Central memory CD8-positive, alpha-beta T cell (primary cell): ENCODE measurements at places on chromosomes 2 and 18.

DNA sequence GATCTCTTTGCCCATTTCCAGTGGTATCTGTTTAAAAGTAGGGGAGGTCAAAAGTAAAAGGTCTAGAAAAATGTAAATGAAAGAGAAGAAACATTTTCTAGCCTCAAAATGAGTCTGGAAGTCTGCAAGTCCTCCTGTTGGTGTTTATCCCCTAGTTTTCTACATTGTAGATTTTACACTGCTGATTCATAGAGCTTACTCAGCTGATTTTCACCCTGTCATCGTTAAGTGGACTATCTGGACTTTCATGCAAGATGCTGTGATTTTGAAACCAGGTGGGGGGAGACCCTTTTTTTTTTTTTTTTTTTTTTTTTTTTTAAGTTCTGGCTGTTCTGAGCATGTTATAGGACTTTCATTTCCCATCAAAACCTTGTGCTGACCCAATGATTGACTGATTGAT is 10.3 kb downstream of the HOXD3 start:
- no peak for DNase-seq

DNA sequence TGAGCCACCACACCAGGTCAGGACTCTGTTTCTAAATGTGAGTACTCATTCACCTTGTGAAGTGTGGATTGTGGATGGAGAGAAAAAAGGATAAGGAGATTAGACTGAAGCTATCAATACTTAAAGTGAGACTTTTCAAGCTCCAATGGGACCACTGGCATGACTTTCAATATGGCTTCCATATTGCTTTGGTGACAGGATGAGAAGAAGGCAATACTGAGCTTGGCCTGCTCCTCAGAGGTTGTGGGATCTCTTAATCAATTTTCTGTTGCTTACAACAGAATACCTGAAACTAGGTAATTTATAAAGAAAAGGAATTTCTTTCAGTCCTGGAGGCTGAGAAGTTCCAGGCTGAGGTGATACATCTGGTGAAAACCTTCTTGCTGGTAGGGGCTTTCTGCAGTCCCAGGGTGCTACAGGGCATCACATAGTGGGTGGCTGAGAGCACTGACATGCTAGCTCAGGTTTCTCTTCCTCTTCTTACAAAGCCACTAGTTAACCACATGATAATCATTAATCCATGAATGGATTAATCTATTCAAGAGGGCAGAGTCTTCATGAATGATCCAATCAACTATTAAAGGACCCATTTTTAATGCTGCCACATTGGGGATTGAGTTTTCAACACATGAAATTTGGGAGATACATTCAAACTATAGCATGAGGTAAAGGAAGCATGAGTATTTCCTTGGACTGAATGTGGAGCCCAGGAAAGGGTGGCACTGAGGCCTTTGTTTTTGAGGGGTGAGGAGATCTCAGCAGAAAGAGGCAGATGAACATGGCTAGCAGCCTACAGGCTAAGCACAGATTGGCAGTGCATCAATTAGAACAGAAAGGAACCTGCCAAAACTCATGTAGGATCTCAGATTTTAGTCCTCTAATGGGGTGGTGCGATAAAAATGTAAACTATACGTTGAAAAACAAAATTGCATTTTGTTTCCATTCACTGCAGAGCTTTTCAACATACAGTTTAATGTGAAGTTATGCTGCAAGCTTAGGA is 274.5 kb downstream of the PIK3C3 start:
- no peak for DNase-seq

GRCh38 chr18:33282142-33282541 is 158.4 kb downstream of the CCDC178 start:
- DNase-seq = no peak

GRCh38 chr2:74499940-74500577 is 656 bp upstream of the LBX2 start:
- no peak for DNase-seq

DNA sequence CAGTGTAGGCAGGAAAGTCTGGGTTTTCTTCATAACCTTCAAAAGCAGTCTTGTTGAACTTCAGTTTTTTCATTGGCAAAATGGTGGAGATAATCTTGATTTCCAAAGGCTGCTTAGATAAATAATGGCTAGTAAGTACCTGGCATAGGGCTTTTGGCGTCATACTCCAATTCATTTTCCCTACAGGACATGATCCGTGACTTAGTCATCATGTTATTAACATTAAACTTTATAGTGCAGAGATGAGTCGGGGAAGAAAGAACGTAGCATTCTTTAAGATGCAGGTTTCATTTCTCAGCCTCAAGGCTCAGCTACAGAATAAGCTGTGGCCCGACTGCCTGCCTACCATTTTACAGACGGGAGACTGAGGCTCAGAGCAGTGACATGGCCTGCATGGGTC is 64.0 kb downstream of the RALBP1 start:
- no peak for DNase-seq

GRCh38 chr2:127197475-127198385 is 22.4 kb downstream of the CYP27C1 start:
- DNase-seq = peak; percentile 30

- no peak for DNase-seq
Measured at GRCh38 chr2:128233790-128234395, 84.8 kb downstream of the HS6ST1 start.

DNA sequence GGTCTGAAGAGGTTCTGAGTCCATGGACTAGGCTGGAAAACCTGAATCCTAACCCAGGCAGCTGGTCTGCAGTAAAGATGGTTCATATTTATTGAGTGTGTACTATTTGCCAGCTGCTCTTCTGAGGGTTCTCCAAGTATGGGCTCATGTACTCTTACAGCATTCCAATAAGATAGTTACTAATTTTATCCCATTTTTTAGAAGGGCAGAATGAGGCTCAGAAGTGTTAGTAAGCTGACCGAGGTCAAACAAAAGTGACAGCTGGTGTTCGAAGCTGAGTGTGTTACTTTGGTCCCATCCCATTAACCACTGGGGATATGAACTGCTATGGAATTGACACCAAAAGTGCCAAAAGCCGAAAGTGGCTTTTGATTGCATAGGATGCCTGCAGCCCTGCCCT is 76.9 kb downstream of the CABLES1 start:
- no peak for DNase-seq

- no peak for DNase-seq
Measured at GRCh38 chr18:59303656-59304195, 14.7 kb downstream of the CPLX4 start.

GRCh38 chr2:170022692-170023091 is 155.3 kb upstream of the MYO3B start:
- no peak for DNase-seq

GRCh38 chr2:72673279-72673678 is 152.6 kb downstream of the EXOC6B start:
- no peak for DNase-seq

GRCh38 chr2:136248242-136248641 is 130.3 kb upstream of the CXCR4 start:
- no peak for DNase-seq

DNA sequence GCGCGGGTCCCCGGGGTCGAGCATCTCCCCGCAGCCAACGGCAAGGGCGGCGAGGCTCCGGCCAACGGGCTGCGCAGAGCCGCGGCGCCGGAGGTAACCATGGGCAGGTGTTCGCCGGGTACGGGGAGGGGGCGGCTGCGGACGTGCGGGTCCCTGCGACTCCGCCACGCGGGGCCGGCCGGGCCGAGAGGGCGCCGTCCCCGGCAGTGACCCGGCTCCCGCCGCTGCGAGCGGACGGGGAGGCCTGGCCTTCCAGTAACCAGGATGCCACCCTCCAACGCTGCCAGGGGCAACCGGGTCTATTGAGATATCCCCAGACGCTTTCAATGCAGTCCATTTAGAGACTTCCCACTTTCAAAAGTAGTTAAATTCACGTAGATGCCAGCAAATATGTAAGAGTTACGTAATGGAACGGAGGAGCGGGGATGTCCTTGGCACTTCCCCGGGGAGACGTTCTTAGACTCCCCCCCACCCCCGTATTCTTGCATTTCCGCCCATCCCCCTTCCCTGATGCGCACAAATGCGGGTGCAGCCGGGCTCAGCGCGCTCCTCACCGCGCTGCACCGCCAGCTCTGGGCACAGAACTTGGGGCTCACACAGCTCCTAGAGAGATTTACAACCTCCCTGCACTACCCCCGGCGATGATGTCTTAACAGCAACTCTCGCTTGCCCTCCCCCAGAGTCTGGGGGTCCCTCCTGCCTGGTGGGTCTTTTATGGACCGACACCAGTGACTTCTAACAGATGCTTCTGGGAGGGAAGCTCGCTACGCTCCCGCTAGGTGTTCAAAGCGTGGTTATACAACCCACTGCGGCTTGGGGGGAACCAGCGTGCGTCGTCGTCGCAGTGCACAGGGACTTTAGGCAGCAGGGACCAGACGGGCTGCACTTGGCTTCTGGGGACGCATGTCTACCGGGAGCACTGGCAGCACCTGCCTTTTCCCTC is 657 bp downstream of the SGPP2 start:
- DNase-seq = no peak

- no peak for DNase-seq
Measured at GRCh38 chr2:19540739-19541525, 182.5 kb upstream of the OSR1 start.

GRCh38 chr18:25518716-25519053 is 166.7 kb upstream of the ZNF521 start:
- no peak for DNase-seq

DNA sequence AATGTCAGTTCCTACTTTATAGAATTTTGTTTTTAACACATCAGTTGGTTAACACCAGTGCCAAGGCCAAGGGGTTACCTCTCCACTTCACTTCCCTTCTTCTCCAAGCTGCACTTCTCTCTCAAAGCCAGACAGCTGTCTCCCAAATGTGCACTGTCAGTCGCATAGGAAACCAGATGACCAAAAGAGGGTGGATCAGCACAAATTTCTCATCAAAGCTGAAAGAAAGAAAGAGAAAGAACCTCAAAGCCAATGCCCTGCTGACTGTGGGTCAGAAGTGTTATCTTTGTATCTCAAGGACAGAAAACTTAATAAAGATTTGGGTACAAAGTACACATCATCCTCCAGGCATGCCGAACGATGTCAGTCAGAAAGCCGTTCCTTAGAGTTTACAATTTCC is 32.2 kb downstream of the SPATS2L start:
- no peak for DNase-seq

DNA sequence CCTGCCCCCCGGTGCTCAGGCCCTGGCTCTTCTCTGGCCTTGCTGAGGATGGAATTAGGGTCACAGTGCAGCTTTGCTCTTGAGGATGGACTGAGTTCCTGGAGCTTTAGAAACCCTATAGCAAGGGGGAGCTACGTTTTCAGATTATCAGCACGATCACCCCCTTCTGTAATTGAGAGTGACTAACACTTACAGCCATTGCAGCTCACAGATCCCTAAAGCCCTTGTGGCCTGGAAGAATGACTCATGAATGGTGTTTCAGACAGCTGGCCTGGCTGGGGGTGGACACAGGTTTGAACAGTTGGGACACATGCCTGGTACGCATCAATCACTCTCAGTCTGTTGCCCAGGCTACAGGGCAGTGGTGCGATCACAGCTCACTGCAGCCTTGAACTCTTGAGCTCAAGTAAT is 79.7 kb upstream of the IGFBP5 start:
- no peak for DNase-seq

DNA sequence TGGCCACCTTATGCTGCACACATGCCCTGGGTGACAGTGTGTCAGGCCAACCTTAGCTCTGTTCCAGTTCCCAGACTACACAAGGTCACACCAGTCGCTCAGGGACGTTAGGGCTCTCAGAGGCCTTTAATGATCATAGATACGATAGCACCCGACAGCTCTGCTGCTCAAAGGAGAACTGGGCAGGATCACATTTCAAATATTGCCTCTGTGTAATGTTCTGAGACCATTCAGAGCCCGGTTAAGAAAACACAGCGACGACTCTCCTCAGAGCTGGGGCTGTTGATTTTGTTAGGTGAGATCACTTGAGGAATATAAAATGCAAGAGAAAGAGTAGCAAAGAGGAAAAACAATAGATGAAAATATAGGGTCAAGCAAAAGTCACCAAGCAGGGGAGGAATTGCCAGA is 166.6 kb upstream of the TANK start:
- no peak for DNase-seq

GRCh38 chr18:74834424-74835309 is 237.0 kb downstream of the ZNF407 start:
- no peak for DNase-seq

- DNase-seq = no peak
Measured at GRCh38 chr18:41828137-41828536, 126.9 kb upstream of the PIK3C3 start.

DNA sequence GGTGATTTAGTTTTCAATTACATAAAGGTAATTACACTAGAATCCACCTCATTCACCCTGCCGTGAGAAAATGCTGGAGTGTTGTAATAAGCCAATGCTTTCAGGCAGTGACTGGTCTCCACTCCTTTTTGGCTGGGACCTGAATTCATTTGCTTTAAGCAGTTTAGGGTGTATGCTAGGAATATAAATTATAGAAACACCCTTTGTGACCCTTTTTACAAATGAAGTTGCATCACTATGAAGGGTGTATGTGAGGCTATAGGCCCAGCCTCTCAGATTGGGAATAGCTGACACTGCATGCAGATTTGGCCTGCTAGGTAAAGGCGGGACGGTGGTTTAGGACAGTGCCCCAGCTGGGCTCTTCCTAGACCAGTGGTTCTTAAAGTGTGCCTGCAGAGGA is 50.8 kb upstream of the NFE2L2 start:
- DNase-seq = no peak

GRCh38 chr18:75131381-75132000 is 77.4 kb downstream of the PTGR3 start:
- no peak for DNase-seq

- no peak for DNase-seq
Measured at GRCh38 chr2:105757433-105757832, 12.7 kb downstream of the NCK2 start.

DNA sequence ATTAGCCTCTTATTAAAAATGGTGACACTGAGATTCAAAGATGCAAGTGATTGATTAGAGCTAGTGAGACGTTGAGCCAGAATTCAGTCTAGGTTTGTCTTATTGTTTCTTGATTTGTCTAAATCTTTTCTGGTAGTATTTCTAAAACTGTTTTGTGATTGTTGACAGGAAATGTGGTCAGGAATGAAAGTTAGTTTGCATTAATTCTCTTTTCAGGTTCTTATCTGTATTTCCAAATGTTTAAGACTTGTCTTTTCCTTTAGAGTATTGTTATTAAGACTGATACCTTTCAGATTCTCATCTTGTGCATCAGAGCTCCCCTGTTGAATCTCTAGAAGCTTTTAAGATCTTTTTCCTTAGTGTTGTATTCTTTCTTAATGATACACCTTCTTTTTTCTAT is 89.3 kb downstream of the MBD5 start:
- DNase-seq = no peak

- DNase-seq = no peak
Measured at GRCh38 chr2:121532347-121532766, 1.7 kb downstream of the RNU4ATAC start.

- no peak for DNase-seq
Measured at GRCh38 chr18:32549248-32550110, 78.8 kb upstream of the GAREM1 start.

GRCh38 chr18:3874125-3874524 is 424.2 kb downstream of the TGIF1 start:
- DNase-seq = no peak

GRCh38 chr2:19942199-19942598 is 40.4 kb upstream of the TTC32 start:
- DNase-seq = no peak

- no peak for DNase-seq
Measured at GRCh38 chr2:149562324-149562723, 25.3 kb downstream of the MMADHC start.
